ENCODE measurements at places on chromosomes 1 and 21.

- no peak for DNase-seq
Observed at GRCh38 chr1:21874778-21875547, 62.1 kb downstream of the HSPG2 start.

GRCh38 chr1:111507411-111508201 is 4.2 kb upstream of the ADORA3 start:
- DNase-seq, result peak; percentile 85

DNA sequence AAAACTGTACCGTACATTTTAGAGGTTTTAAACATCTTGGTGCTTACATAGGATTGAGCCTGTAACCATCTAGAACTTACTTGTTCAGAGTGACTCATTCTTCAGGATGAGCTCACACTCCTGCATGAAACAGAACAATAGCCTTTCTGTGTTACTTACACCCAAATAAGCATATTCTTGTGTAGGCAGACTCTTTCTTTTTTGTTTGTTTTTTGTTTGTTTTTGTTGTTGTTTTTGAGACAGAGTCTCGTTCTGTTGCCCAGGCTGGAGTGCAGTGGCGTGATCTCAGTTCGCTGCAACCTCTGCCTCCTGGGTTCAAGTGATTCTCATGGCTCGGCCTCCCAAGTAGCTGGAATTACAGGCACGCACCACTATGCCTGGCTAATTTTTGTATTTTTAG is 3.8 kb upstream of the CA6 start:
- no peak for DNase-seq

- DNase-seq, result no peak
Observed at GRCh38 chr21:44464351-44464750, 9.0 kb downstream of the LRRC3 start.

GRCh38 chr1:199780948-199781670 is 246.4 kb upstream of the NR5A2 start:
- no peak for DNase-seq

- DNase-seq, result no peak
Observed at GRCh38 chr1:229199261-229200243, 71.4 kb upstream of the RAB4A start.

GRCh38 chr1:229148743-229149142 is 122.2 kb upstream of the RAB4A start:
- DNase-seq, result no peak

DNA sequence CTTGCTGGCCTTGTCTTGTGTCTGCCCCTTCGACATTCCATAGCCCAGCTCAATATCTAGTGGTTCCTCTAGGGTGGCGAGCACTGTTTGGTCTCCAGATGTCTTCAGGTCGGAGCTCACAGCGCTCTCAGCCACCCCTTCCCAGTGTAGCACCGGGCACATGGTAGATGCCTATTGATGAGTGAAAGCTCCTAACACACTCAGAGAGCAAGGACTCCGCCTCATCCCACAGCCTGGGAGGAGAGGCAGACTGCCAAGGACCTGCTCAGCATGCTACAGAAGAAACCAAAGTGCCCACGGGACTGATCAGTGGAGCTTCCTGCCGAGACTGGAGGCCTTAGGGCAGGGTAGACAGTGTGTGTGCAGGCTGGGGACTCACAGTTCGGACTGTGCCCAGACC is 10.9 kb downstream of the PCSK9 start:
- DNase-seq, result no peak
